ENCODE measurements at places on chromosomes 13 and 19.

GRCh38 chr13:23852351-23852750 is 36.8 kb downstream of the MIPEP start:
- DNase-seq, result no peak

GRCh38 chr13:107678075-107678689 is 537.2 kb downstream of the LIG4 start:
- no peak for DNase-seq

GRCh38 chr19:42531313-42531712 is 3.0 kb upstream of the CEACAM1 start:
- DNase-seq, result no peak

DNA sequence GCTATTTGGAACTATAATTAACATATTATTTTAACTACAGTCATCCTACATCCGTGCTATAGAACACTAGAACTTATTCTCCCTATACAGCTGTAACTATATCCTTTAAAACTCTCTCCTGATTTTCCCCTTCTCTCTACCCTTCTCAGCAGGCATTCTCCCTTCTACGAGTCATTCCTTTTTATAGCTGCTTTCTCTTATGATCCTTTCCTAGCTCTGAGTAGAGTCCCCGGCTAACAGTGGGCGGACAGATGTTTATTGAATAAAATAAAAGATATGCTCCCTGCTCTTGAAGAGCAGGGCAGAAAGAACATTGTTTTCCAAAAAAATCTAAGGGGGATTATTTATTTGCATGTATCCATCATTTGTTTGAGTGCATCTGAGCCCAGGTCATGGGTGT is 246.5 kb upstream of the TMTC4 start:
- no peak for DNase-seq

DNA sequence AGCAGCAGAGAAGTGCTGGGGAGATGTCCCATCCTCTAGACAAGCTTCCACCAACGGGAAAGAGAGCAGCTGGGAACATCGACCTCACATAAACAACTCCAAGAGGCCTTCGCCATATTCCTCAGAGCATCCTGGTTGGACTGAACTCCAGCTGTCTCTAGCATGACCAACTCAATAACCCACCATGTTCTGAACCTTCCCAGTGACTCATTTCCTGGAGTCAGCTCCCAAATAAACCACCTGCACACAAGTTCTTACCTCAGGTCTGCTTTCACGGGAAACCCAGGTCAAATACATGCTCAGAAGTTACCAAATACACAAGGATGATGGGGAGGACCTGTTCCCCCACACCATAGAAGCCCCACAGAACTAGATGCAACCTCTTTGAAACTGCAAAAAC is 878.5 kb downstream of the UQCRFS1 start:
- DNase-seq, result no peak

GRCh38 chr19:573519-573825 is 1.1 kb downstream of the BSG start:
- DNase-seq, result no peak

- no peak for DNase-seq
These were observed 31.5 kb downstream of the RBM26 start for GRCh38 chr13:79374578-79374977.

DNA sequence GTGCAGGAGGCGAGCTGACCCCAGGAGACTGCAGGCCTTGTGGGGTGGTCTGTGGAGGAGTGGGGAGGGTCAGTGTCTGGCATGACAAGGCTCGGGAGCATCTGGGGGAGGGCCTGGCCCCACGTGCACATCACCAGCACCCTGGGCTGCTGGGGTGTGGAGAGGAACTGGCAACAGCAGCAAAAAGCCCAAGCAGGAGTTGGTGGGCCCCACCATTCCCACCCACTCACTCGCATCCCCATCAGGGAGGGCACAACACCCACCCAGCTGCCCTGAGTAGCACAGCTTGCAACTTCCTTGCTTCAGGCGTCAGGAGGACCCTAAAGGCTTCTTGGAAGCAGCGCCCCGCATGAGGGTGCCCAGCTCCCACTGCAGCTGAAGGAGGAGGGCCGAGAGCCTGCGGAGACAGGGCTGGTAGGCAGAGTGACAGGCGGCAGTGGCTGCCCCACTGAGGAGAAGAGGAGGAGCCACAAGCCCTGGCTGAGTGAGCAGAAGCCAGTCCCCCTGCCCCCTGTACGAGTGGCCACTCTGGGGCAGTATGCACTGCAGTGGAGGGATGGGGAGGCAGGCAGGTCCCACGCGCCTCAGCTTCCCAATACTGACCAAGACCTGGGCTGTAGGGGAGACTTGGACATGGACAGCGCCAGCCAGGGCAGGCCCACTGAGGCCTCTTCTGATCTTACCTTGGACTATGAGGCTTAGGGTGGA is 26.5 kb downstream of the ELL start:
- DNase-seq, result no peak

DNA sequence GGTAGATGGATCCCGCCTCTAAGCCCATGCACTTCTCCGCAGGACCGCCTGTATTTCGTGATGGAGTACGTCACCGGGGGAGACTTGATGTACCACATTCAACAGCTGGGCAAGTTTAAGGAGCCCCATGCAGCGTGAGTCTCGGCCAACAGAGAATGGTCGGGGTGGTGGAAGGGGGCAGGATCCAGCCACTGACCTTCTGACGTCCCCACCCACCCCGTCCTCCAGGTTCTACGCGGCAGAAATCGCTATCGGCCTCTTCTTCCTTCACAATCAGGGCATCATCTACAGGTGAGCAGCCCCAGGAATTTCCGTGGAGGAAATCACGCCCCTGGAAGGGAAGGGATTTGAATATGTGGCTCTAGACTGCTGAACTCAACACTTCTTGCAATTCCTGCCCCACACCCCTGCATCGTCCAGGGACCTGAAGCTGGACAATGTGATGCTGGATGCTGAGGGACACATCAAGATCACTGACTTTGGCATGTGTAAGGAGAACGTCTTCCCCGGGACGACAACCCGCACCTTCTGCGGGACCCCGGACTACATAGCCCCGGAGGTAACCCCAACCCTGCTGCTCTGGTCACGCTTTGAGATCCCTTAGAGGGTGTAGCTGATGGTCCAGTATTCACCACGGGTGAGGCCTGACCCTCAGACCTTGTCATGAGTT is 8.8 kb upstream of the CACNG7 start:
- DNase-seq, result no peak

GRCh38 chr13:20157151-20157796 is 3.6 kb downstream of the GJA3 start:
- DNase-seq, result no peak

DNA sequence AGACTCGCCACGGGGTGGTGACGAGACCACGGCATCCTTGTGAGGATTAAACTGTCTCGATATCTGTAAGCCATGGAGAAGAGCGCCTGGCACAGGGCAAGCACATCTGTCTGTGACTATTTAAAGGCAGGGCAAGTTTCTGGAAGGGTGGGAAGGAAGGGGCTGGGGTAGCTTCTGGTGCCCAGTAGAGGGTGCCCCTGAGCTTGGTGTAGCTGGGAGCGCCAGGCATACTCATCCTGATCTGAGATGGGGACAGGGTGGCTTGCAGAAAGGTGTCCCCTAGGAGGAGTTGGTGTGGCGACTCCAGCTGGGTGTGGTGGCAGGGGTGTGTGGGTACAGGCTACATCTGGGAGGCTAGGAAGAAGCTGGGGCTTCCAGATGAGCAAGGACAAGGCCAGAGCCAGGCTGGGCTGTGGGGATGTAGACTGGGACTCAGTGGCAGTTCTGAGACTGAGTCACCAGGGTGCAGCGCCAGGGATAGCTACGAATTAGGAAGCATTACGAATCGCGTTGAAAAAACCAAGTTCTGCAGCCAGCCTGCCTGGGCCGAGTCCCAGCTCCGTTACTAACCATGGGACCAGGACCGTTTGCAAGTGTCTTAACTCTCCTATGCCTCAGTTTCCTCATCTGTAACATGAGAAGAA is 23.1 kb upstream of the ASPDH start:
- DNase-seq, result no peak

DNA sequence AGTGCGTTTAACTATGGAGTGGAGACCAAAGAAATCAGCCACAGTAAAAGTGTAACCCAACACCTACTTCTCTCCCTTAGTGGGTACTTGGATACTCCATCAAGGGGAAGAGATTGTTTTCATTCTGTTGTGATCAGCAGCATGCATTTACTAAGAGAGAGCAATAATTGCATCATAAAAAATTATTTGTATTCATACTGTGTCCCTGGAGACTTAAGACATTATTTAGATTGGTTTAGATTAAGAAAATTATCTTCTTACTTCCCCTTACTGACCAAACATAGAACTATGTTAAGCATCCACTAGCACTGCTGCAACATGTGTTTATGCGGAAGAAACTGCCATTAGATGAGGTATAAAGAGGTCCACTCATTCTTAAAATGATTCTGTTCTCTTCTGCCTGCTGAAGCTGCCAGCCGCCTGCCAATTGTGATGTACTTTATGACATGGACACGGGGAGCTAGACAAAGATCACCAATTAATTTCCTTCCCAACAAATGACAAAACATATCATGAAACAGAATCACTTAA is 738.5 kb downstream of the DIAPH3 start:
- DNase-seq, result no peak

GRCh38 chr13:66195238-66195637 is 1034.9 kb downstream of the PCDH9 start:
- DNase-seq, result no peak

DNA sequence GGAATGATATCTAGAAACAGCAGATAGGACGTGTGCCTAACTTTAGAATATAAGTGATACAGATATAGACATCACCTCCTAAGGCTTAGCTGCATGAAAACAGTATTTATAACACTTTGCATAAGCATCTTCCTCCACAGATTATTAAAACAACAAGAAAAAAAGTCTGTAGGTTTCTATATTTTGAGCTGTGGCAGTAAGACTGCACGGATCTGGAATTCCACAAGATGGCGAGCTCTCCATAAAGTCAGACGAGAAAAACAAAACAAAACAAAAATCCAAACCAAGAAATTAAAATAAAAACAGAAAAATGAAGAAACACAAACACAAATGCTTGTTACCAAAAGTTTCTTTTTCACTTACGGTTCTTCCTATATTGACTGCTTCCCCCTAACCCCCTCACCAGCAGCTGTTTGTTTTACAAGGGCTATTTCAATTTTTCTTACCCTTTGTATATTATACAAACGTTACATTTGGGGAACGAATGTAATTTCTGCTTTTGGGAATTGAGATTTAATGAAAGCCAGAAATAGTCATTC is 285.8 kb downstream of the MYO16 start:
- DNase-seq, result no peak

- DNase-seq, result no peak
These were observed 316 bp upstream of the ZNF530 start for GRCh38 chr19:57599377-57599760.

All from stimulated activated CD8-positive, alpha-beta memory T cell treated with anti-CD3 and anti-CD28 coated beads, Interleukin-4, amount 100 ng/mL, for 1 hour (primary cell).